ENCODE measurements at places on chromosomes 16 and 17. TPM values are rescaled to one million over a fixed set of nuclear protein-coding genes. Genes with fewer than 3 reads are reported as not detected.

DNA sequence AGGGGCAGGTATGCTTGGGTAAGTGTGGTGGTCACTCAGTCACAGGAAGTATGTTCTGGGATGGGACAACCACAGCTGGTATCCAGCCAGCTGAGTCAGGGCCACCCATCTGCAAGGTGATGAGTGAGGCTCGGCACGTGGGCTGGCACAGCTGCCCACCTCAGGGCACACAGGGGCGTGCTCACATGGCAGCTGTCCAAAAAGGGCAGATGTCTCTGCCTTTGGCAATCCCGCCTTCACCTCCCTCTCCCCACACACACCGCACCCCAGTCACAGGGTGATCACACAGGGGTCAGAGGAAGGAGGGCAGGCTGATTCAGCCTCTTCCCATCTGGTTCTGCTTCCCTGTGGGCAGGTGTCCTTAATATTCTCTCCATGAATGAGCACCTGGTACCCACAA lies 85.9 kb upstream of the TOB1 start:
- DNase-seq, result peak; percentile 65

DNA sequence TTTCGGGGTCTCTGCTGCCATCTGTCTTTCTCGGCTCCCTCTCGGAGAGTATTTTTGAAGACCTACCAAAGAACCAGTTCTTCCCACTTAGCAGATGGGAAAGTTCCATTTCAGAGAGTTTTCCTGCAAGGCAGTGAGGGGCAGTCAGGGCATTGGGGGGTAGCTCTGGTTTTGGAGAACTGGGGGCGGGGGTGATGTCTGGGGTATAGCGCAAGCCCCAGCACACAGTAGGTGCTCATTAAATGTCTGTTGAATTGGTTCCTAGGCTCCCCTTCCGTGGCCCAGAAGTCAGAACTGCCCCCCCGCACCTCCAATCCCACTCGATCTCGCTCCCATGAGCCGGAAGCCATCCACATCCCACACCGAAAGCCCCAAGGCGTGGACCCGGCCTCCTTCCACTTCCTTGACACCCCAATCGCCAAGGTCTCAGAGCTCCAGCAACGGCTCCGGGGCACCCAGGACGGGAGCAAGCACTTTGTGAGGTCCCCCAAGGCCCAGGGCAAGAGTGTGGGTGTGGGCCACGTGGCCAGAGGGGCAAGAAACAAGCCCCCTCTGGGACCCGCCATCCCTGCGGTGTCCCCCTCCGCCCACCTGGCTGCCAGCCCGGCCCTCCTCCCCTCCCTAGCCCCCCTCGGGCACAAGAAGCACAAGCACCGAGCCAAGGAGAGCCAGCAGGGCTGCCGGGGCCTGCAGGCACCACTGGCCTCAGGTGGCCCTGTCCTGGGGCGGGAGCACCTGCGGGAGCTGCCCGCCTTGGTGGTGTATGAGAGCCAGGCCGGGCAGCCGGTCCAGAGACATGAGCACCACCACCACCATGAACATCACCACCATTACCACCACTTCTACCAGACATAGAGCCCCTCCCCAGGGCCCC lies 47.9 kb downstream of the SNX20 start:
- no peak for DNase-seq

The HAGHL gene
- polyA plus RNA-seq, result 21.4 TPM

DNA sequence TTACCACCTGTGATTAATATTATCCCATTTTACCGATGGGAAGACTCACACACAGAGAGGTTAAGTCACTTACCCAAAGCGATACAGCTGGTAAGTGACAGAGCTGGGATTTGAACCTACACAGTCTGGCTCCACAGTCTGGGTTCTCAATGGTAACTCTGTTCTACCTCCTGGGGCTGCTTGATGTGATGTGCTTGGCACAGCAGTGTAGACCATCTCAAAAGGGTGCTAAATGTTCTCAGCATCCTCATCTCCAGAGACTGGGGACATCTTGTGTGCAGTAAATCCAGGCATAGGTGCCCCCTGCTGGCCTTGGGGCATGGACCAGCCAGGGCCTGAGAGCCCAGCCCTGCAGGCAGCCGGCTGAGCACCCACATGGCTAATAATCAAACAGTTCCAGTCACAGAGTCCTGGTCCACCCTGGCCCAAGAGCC lies 15.4 kb upstream of the KATNB1 start:
- DNase-seq, result peak; percentile 75
